ENCODE measurements at places on chromosomes 1 and 21.

GRCh38 chr1:44661781-44662682, 12.2 kb downstream of the TMEM53 start:
- no peak for DNase-seq

- peak; percentile 54 for DNase-seq
Measured at GRCh38 chr21:34279883-34280282, 83.9 kb upstream of the KCNE2 start.

DNA sequence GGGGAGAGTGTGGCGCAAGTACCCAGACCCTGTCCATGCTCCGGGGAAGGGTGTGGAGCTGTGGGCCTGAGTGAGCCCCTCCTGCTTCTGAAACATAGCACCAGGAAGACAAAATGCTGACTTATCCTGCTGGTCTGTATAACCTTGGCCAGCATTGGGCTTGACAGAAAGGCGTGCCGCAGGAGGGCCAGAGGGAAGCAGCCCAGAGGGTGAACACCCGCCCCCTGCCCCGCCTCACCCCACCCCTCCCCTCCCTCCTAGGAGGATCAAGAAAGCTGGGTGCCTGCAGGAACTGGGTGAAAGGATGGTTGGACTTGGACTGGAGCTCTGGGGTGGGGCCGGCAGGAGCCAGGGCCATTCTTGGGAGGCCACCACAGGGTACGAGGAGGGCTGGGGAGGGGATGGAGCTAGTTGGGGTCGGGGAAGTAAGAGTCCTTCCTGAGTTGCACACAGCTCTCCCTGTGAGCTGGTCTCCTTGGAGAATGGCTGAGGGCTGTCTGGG, 27.1 kb downstream of the PTPRF start:
- peak; percentile 60 for DNase-seq

DNA sequence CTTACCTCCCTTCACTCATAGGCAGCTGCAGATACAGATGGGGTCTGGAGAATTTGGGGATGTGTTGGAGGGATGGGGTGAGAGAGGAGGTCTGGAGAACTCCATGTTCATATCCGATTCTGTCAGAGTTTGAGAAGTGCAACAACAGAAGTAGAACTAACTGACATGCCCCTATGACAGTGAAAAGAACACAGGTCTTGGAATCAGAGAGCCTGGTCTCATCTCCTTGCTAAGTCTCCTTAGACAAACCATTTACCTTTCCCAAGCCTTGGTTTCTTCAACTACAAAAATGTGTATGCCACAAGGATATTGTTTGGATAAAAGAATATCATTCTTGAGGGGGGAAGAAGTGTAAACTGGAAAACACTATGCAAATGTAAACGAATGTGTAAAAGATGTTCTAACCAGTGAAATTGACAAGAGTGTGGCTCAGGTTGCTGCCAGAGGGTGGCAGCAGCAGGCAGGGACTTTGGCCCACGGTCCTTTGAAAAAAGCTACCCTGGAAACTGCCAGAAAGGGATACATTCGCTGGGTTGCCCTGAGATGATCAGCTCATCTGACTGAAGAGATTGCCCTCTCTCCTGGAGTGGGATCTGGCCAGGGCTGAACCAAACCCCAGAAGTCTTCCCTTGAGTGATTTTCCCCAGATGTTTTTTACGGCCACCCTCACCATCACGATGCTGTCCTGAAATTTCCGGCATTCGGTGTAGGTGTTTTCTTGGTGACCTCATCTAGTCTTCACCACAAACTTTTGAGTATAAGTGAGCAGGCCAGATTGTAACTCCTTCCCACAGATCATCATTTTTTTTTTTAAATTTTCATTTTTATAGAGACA, 17.0 kb upstream of the CD2 start:
- peak; percentile 60 for DNase-seq

DNA sequence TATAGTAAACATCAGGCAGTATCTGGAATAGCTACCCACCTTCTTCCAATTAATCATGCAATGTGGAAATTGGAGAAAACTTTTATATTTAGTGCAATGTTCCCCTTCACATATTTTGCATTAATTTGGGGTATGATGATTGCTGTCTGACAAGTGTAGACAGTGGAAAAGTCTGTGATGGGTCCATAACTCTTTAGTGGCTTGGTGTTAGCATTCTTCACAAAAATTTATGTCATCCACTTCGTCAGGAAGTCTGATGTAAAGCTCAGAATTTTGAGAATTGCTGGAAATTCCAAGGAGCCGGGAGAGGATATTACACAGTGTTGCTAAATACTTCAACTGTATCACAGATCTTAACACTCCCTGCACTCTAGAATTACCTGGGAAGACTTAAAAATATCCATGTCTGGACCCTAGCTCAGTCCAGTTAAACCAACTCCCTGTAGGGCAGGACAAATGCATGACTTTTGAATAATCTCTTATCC, 549.7 kb upstream of the PLXNA2 start:
- no peak for DNase-seq

DNA sequence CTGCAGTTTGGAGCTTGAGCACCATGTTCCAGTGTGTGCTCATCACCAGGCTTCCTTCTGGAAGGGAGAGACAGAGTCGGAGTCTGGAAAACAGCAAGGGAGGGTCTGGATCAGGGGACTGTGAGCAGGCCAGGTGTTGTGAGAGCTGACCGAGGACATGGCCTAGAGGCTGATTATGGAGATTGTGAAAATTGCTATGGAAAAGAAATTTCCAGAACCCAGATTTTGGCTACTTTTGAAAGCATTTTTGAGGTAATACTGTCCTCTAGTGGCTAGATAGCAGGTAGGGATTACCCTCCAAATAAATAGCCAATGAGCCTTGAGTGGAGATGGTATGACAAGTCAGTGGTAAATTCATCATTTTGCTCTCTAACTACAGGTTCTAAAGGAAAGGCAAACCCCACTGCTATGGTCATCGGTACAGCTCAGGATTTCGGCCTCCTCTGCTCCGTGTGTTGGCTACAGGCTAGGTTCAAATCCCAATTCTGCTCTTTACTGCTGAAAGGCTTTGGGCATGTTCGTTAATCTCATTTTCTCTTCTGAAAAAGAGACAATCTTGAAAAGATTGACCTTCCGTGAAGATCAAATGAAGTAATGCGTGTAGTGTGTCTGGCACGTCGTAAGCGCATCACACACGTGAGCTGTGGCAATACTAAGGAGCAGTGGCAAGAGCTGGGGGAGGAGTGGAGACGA, 1.0 kb upstream of the HAO2 start:
- DNase-seq: peak; percentile 60
